ENCODE measurements at places on chromosomes 11 and 22.

- no peak for DNase-seq
Measured at GRCh38 chr11:24624432-24624831, 127.6 kb downstream of the LUZP2 start.

DNA sequence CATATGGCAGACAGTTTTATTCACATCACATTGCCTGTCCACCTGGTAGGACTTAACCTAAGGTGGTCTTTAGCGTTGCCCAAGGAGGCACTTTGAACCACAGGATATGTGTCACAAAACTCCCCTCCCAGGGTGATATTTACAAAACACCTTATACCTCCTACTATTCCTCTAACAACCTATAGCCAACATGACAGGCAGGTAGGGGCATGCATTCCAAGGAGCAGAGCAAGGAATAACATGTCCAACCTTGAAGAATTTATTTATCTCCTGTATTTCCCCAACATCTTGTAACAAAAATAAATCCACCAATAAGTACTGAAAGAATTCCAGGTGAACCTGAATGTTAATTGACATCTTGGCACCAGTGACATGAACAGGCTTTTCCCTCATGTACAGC lies 60.5 kb downstream of the SVIP start:
- no peak for DNase-seq

- no peak for DNase-seq
Measured at GRCh38 chr11:93974759-93975158, 46.4 kb upstream of the HEPHL1 start.

DNA sequence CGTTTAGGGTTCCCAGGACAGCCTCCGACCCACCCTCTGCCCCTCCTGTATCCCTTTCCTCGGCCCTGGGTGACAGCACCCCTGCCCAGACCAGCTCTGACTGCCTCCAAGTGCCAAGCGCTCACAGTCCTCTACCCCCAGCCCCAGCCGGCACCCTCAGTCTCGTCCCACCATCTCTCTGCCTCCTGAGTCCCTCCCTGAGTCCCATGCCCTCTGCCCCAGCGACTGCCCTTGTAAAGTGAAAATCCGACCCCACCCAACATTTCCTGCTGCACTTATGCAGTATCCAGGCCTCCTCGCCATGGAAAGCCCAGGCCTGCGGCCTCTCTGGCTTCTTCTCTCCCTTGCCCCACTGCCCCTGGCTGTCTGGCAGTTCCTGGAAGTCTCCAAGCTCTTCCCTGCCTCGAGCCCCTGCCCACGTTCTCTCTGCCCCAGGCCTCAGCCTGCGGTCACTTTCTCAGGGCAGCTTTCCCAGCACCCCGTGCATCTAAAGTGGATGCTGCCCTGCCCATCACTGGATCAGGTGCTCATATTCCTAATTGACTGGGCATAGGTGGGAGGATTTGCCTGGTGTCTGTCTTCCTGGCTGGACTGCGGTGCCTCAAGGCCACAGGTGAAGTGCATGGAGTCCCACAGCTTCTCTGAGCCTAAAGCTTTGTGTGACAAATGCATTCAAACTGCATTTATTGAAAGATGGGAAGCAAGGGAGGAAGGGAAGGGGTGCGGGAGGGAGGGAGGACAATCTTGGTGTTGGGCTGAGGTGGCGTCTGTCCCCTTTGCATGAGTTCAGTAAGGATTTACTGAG lies 17.7 kb upstream of the IL2RB start:
- DNase-seq: no peak

- DNase-seq: no peak
Measured at GRCh38 chr11:114188851-114189570, 107.2 kb upstream of the NNMT start.

All from C1 segment of cervical spinal cord (tissue), 14 donors.